ENCODE measurements at places on chromosomes 3 and 15. TPM values are rescaled to one million over a fixed set of nuclear protein-coding genes. Genes with fewer than 3 reads are reported as not detected.
A peak's percentile ranks its signal among the peaks of the same experiment; 100 is the strongest.

- no peak for DNase-seq
These were observed 23.9 kb downstream of the ILDR1 start for GRCh38 chr3:121998030-121998580.

EMC7 gene
- 52.4 TPM for total RNA-seq

GRCh38 chr3:37492977-37493471 is 318.6 kb upstream of the LRRFIP2 start:
- no peak for DNase-seq

DNA sequence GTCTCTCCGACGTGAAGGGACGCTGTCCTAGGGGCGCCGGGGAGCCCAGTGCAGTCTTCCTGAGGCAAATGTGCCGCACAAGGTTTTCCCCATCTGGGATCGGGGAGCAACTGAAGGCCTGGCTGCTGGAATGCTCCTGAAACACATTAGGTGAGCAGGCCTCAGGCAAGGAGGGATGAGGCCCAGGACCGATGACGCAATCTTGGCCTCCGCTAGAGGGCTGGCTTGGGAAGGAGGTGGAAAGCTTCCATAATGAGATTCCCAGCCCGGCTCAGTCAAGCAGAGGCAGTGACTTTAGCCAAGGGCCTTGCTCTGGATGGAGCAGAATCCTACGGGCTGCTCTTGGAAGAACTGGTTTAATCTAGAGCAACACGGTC is 50.8 kb downstream of the CPN2 start:
- DNase-seq, result peak; percentile 89

- no peak for DNase-seq
These were observed 54.2 kb downstream of the DHX30 start for GRCh38 chr3:47857151-47857550.

- DNase-seq, result no peak
These were observed 37.6 kb downstream of the TRA2B start for GRCh38 chr3:185900228-185900627.

DNA sequence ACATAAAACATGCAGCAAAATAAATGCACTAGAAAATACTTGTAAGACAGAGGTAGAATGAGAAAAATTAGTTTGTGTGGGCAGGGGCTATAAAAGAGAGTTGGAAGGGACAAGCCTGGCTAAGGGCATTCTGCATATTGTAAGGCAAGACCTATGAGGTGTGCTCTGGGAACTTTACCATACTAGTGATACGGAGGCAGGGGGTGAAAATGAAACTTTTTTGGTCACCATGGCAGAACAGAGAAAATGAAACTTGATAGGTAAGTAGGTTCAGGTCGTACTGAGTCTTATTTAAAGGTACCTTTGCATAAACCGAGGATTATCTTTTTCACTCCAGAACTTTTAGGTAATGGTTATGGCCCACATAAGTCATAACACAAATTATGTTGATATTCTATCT is 74.7 kb upstream of the ACKR4 start:
- DNase-seq, result no peak

FAM174B gene
- total RNA-seq, result 10.0 TPM

DNA sequence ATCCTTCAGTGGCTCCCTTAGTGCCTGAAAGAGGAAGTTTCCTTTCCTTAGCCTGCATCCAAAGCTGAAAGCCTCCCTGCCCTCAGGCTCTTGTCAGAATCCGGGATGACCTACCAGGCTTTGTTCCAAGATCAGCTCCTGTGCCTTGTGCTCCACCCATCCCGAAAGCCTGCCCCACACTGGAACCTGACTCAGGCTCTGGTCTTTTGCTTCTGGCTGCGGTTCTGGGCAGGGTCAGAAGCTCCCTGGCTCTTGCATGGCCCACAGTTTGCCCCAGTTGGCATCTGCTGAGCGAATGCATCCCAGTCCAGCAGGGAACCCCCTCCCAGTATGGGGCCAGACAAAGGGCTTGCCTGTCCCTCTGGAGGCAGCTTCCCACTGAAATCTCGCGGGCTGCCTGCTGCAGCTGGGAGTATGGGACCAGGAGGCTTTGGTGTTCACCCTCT is 25.9 kb upstream of the KIF23 start:
- DNase-seq, result peak; percentile 34

GRCh38 chr3:183153210-183153950 is 9.2 kb downstream of the LAMP3 start:
- no peak for DNase-seq

Measured in G401 (cell line).